ENCODE measurements at places on chromosomes 3 and 15.

- no peak for DNase-seq
Measured at GRCh38 chr15:52617026-52617425, 48.2 kb upstream of the ARPP19 start.

DNA sequence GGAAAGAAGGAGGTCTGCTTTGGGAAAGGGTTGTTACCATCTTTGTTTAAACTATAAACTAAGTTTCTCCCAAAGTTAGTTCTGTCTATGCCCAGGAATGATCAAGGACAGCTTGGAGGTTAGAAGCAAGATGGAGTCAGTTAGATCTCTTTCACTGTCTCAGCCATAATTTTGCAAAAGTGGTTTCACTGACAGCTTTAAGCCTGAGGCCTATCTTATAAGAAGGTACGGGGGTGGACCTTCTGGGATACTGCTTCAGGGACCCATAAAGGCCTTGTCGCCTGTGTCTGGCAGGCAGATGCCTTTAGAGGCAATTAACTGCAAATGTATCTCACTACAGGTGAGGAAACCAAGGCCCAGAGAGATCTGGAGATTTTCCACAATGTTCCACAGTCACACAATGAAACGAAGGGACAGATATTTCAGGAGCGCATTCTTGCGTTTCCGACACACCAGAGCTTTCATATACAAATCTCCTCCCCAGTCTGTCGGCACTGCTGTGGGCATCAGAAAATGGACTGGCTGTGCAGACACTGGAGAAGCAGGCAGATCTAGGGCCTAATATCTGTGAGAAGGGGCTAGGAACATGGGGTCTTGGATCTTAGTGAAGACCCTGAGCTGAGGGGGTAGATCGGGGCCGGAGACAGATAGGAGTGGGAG is 169.5 kb upstream of the SMAD3 start:
- DNase-seq, result no peak

GRCh38 chr3:52779837-52780585 is 2.6 kb downstream of the ITIH1 start:
- DNase-seq, result no peak

- no peak for DNase-seq
Measured at GRCh38 chr15:36654866-36655265, 75.4 kb downstream of the CDIN1 start.

DNA sequence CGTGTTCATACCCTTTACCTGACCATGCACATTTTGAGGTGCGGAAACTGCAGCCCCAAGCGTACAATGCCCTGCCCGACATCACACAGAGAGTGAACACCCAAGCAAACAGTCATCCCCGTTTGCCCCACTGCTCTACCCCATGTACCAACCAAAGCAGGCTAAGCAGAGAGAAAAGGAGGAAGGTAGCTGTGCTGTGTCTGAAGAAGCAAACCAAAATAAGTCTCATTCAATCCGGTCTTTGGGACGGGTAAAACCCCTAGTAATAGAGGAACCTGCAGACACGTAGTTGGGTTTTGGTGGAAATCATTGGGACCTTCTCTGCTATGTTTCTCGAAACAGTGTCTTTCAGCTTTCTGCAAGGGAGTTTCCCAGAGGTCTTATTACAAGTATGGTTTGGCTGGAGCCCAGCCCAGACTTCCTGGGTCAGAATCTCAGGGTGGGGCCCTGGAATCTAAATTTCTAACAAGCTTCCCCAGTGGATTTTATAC is 164.6 kb upstream of the HES1 start:
- DNase-seq, result no peak

DNA sequence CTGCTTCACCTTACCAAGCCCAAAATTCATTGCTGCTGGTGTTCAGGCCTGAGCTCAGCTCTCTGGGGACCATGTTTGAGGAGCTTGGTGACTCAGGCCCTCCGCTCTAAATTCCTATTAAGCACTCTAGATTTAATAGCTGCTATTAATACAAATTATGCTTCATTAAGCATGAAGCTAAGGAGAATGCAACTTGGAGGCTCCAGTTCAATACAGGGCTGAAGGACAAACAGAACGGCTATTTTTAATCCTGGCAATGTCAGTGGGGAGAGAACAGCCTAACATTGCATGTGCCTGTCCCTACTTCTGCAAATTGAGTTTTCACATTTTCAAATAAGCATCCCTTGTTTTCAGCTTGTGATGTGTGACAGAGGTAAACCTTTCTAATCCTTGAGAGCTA is 80.1 kb upstream of the TRIM42 start:
- no peak for DNase-seq

DNA sequence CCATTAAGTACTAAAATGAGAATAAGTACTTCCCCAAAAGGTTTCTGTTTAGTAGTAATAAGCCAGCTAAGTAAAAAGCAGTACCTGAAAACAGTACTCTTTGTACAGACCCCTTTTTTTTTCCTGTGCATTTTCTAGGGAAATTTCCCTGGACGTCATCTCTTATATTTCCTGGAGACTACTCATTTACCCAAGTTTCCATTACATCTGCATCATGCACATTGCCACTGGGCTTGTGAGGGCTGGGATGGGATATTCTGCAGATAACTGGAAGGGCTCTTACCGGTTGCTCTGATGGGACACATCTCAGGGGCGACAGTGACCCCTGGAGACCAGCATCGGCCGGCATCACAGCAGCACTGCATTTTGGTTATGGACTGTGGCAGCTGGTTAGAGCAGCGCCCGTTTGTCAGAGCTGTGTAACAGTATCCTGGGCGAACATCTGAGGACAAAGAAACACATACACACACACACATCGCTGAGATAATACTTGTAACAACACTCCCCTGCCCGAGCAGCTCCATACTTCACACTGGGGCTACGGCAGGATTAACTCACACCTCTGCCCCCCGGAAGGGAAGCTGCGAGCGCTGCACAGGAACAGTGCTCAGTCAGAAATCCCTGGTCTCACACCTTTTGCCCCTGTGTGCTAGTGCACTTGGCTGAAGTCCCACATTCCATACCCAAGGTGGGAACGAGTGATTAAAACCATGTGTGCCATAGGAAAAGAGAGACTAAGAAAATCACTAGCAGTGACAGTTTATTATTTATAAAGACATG is 124.9 kb downstream of the FBN1 start:
- no peak for DNase-seq

DNA sequence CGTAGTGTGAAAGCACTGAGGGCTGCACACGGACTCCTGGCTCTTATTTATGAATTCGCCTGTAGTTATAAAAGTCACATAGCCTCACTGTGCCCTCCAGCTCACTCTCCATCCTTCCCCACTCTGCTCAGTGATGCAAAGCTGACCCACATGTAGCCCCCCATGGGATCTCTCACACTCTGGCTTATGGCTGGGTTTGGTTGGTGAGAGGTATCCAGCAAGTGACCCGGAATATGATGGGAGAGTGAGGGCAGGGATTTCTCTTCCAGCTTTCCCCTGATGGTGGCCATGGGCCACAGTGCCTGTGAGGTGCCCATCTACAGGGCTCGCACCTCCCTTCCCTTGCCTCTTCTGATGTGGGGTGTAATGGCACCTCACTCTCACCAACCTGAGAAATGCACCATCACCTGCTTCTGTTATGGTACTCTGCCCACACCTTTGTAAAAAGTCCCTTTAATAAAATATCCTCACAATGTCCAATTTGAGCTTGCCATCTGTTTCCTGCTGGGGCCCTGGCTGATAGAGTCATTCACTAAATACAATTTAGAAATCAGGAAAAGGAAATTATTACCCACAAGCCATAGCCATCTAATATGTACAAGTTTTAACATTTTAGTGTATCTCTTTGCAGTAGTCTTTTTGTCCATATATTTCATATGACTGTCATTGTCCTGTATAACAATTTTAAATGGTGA is 93.6 kb downstream of the SCN11A start:
- no peak for DNase-seq

DNA sequence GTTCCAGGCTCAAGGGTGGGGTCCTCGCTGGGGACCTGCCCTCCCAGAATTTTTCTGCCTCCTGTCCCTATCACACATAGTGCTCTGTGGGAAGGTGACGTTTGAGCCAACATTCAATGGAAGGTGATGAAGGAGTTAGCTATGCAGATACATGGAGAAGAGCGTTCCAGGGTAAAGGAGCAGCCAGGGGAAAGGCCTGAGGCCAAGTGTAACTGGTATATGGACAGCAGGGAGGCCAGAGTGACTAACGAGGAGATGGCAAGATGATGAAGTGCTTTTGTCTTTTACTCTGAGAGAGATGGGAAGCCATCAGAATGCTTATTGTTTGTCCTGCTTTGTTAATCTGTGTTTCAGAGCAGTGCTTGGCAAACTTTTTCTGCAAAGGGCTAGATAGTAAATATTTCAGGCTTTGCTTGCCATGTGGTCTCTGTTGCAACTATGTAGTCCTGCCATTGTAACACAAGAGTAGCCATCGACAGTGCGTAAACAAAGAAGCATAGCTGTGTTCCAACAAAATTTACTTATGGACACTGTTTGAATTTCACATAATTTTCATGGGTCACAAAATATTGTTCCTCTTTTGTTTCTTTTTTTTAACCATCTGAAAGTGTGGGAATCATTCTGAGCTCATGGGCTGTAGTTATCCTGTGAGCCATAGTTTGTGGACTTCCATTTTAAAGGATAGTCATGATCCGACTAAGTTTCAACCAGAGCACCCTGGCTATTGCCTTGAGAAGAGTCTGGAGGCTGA is 25.8 kb upstream of the PIAS1 start:
- no peak for DNase-seq

- no peak for DNase-seq
Measured at GRCh38 chr15:51335538-51336410, 2.6 kb downstream of the CYP19A1 start.

- no peak for DNase-seq
Measured at GRCh38 chr3:136277634-136278033, 27.5 kb downstream of the PCCB start.

- DNase-seq, result no peak
Measured at GRCh38 chr3:20104167-20104661, 64.0 kb downstream of the KAT2B start.

- DNase-seq, result no peak
Measured at GRCh38 chr3:165768680-165769079, 68.5 kb downstream of the BCHE start.

- no peak for DNase-seq
Measured at GRCh38 chr15:56739964-56740640, 6.8 kb upstream of the ZNF280D start.

DNA sequence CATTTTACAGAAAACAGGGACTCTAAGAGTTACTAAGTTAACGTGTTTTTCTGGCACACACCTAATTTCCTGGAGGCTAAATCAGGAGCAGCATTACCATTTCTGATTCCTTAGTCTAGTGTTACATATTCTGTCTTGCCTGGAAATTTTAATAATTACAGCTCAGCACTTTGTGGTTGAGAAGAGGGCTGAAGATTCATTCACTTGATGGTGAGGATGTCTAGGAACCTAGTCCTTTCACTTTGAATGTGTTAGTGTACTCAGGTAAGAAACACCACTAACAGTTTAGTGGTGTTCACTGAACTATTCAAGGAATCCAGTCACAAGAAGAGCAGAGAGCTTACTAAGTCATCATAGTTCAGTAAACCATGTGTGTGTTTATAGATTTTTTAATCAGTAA is 102.8 kb downstream of the STT3B start:
- DNase-seq, result no peak

- no peak for DNase-seq
Measured at GRCh38 chr3:18062657-18063025, 320.2 kb upstream of the TBC1D5 start.

- no peak for DNase-seq
Measured at GRCh38 chr15:80985981-80986380, 3.6 kb downstream of the MESD start.

- peak; percentile 83 for DNase-seq
Measured at GRCh38 chr15:65981837-65982626, 112.7 kb downstream of the RAB11A start.

GRCh38 chr15:71288348-71288955 is 173.2 kb downstream of the THSD4 start:
- no peak for DNase-seq

- no peak for DNase-seq
Measured at GRCh38 chr3:79843180-79843579, 75.4 kb upstream of the ROBO1 start.

DNA sequence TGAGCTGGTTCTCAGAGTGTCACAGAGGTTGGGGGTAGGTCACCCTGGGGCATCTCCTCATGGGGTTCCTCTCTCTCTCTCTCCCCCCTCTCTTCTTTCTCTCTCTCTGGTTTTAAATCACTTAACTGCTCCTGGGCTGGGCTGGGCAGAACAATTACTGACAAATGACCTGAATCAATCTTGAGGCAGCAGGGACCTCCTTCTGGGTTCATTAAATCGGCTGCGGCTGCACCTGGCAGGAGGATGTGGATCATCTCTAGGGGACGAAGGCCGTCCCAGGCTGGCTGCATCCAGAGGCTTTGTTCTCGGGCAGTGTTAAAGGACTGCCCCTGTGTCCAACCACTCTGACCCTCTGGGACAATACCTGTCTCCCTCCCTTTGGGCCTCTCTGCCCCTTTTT is 143.1 kb downstream of the TLE3 start:
- DNase-seq, result no peak

GRCh38 chr3:193874997-193875593 is 260.9 kb upstream of the HES1 start:
- no peak for DNase-seq

DNA sequence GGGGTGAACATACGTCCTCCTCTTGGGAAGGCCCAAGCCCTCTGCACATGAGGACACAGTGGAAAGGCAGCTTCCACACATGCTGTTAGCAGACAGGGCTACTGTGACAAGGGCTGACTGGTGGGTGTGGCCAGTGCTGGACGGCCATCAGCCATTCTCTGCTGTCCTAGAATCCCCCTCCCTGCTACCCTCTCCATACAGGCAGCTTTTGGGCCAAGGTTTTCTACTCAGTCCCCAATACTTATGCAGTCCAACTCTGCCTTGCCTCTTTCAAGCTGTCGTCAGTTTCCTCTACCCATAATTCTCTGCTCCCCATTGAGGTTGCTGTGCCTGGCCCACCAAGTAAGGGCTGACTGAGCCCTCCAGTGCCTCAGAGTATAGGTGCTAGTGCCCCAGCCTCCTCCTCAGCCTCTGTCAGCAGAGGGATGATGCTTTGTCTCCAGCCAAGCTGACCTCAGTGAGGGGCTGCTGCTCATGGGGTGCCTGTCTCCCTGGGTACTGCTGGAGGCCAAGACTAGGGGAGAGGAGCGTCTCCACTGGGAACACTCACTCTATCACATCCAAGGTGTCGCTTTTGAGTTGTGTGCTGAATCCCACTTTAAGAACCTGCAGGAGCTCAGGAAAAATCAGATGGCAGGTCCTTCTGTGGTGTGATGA is 2.8 kb downstream of the LOXL1 start:
- no peak for DNase-seq

GRCh38 chr3:43782541-43782940 is 91.8 kb downstream of the ABHD5 start:
- DNase-seq, result no peak
